Lung (tissue), 17 donors: ENCODE measurements at places on chromosomes 3 and 15. TPM values are rescaled to one million over a fixed set of nuclear protein-coding genes. Genes with fewer than 3 reads are reported as not detected.

DNA sequence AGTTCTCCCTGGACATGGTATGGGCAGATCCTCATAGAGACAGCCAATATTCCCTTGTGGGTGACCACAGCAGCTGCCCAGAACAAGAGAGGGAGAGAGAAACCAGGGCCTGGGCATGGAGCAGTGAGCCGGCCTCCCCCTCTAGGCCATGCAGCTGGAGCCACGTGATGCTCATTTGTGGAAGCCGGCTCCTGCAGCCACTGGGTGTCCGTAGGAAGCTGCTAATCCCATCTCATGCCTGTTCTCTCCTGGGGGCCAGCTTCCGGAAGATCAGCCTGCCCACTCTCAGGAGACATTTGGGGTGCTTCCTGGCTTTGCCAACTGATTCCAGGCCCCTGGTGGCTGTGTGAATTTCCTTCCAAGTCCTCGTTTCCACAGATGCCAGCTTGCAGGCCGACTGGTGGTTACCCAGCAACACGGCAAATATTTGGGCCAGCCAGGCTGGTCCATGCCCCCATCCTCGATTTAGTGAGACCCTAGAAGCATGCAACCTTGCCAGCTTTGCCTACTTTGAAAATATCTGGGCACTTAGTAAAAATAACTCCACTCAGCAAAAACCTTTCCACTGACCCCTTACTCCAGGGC lies 55.3 kb downstream of the LINGO1 start:
- peak; percentile 34 for DNase-seq
- H3K27me3 ChIP-seq, result no peaks in the 10 kb centered on the region
- no peak overlapping the region for H3K4me3 ChIP-seq

GRCh38 chr15:77457191-77457904 lies 36.7 kb downstream of the HMG20A start:
- H3K4me3 ChIP-seq, result no peak overlapping the region
- DNase-seq, result peak; percentile 36
- no peak overlapping the region for H3K27ac ChIP-seq
- no peaks in the 10 kb centered on the region for H3K27me3 ChIP-seq
- H3K4me1 ChIP-seq, result peaks cover 38% of the 10 kb centered on the region

DNA sequence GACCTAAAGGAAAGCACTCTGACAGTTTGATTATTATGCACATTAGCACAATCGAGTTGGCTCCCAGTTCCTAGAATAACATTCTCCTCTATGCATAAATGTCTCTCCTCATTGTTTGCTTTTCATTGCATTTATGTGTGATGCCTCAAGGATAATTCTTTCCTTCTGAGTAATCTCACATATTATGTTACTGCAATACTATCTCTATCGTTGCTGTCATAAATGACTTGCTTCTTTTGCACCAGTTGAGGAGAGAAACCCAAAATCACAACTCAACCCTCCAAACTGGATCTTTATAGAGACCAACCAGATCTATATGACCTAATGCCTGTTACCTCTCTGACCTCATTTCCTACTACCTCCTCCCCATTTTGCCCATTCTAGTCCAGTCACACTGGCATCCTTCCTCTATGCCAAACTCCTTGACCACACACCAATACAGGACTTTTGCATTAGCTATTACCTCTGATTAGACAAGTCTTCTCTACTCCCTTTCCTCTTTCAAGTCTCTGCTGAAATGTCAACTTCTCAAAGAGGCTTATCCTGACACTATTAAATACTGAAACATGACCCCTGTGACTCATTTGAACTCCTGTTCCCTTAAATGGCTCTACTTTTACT lies 1026.0 kb downstream of the TUSC7 start:
- H3K27me3 ChIP-seq, result no peaks in the 10 kb centered on the region
- no peak overlapping the region for H3K27ac ChIP-seq
- H3K4me3 ChIP-seq, result no peak overlapping the region
- no peaks in the 10 kb centered on the region for H3K36me3 ChIP-seq
- peak; percentile 35 for DNase-seq
- H3K4me1 ChIP-seq, result peaks cover 7% of the 10 kb centered on the region

GRCh38 chr3:99505646-99506269 lies 132.6 kb upstream of the COL8A1 start:
- no peaks in the 10 kb centered on the region for H3K27me3 ChIP-seq
- no peak overlapping the region for H3K4me3 ChIP-seq
- no peak for DNase-seq
- no peak overlapping the region for H3K27ac ChIP-seq
- no peaks in the 10 kb centered on the region for H3K36me3 ChIP-seq
- no peaks in the 10 kb centered on the region for H3K4me1 ChIP-seq

DNA sequence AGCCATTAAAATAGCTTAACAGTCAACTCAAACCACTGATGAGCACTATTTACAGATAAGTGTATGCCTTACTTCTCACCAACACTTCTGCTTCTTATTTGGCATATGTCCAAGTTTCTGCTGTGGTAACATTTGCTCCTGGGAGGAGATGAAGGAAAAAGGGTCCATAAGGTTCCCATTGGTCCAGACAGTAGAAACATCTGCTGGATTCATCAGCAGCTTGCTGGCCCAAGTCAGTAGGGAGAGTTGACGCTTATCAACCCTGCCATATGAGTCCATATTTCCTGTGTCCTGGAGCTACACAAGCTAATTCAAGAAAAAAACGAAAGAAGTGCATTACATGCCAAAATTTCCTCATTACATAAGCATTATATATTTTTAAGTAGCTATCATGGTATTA lies 824.5 kb downstream of the CADM2 start:
- no peak overlapping the region for H3K27ac ChIP-seq
- peaks cover 5% of the 10 kb centered on the region for H3K4me1 ChIP-seq
- DNase-seq, result peak; percentile 85
- no peaks in the 10 kb centered on the region for H3K36me3 ChIP-seq
- H3K27me3 ChIP-seq, result no peaks in the 10 kb centered on the region

DNA sequence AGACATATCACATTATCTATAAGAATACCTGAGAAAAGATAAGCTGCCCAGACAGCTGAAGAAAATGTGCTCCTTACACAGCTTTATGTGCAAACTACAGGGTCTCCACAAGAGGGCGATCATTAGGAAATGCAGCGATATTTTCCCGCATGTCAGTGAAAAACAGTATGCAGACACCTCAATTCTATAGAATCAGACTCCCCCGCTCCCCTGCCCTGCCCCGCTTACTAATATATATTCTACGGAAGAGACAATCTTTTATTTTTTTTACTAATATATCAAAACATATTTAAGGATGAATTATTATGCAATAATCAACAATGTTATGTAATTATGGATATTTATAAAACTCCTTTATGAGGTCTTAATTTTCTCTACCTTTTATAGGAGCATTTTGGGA lies 681.3 kb downstream of the ROBO1 start:
- H3K27me3 ChIP-seq, result no peaks in the 10 kb centered on the region
- DNase-seq, result peak; percentile 79
- H3K4me3 ChIP-seq, result no peak overlapping the region
- H3K36me3 ChIP-seq, result no peaks in the 10 kb centered on the region

GRCh38 chr3:6168256-6168655 lies 692.7 kb upstream of the GRM7 start:
- H3K4me1 ChIP-seq, result no peaks in the 10 kb centered on the region
- no peak for DNase-seq
- H3K4me3 ChIP-seq, result no peak overlapping the region
- no peaks in the 10 kb centered on the region for H3K36me3 ChIP-seq
- H3K27ac ChIP-seq, result no peak overlapping the region

DNA sequence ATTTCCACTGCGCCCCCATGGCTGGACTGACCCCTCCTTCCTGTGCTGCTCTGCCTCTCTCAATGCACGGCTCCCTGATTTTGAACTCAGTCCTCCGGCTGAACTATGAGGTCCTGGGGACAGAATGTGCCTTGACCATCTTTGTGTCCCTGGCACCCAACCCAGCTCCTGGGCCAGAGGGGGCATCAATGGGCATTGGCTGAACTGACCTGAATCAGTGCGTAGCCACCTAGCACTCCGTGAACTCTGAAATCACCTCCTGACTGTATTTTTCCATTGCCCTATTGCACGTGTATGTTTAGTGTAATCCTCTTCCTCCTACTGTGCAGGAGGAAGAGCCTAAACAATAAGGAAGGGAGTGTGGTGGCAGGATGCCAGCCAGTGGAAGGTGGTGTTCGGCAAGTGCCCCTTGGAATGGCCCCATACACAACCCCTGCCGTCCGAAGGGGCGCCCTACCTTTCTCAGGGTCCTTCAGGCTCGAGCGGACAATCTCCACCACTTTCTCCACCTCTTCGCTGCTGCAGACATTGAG lies 33.5 kb downstream of the BDH1 start:
- peaks cover 17% of the 10 kb centered on the region for H3K4me1 ChIP-seq
- H3K27me3 ChIP-seq, result no peaks in the 10 kb centered on the region
- H3K36me3 ChIP-seq, result no peaks in the 10 kb centered on the region
- no peak overlapping the region for H3K4me3 ChIP-seq

DNA sequence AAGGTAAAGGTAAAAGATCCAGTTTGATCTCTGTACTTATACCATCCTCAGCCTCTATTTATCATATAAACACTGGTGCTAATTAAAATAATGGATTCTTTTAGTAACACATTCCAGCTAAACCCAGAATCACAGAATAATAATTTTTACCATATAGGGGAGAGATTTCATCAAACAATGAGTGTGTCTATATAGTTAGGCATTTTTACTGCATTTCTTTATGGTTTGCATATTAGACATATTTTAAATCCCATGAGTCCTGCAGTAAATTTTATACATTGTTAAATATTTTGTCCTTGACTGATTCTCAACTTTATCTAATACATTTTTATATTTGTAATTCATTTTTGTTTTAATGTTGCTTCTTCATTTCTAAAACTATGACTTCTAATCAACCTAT lies 323.7 kb upstream of the AGTR1 start:
- H3K4me1 ChIP-seq, result no peaks in the 10 kb centered on the region
- H3K27ac ChIP-seq, result no peak overlapping the region
- H3K4me3 ChIP-seq, result no peak overlapping the region
- DNase-seq, result no peak

DNA sequence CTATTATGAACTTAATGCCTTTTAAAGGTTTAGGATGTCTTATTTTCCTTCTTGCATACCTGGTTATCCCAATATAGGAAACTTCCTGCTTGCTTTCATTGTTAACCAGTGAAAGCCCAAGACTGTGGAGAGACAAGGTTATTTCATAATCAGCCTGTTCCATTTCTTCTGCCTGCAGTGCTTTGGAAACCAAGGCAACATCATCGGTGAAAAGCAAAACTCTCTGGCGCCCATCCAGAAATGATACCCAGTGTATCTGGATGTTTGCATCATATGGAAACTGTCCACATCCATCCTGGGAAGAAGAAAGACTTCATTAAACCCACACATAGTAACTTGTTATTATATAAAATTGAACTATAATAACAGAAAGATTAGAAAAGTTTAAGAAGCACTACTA lies 170.1 kb downstream of the VPS13C start:
- no peak for DNase-seq
- H3K36me3 ChIP-seq, result peaks cover 10% of the 10 kb centered on the region
- no peak overlapping the region for H3K4me3 ChIP-seq
- H3K27ac ChIP-seq, result no peak overlapping the region
- no peaks in the 10 kb centered on the region for H3K4me1 ChIP-seq
- H3K27me3 ChIP-seq, result no peaks in the 10 kb centered on the region

GRCh38 chr15:38176155-38176554 lies 76.5 kb upstream of the SPRED1 start:
- no peak overlapping the region for H3K4me3 ChIP-seq
- no peaks in the 10 kb centered on the region for H3K36me3 ChIP-seq
- no peaks in the 10 kb centered on the region for H3K27me3 ChIP-seq
- DNase-seq, result no peak
- no peaks in the 10 kb centered on the region for H3K4me1 ChIP-seq

DNA sequence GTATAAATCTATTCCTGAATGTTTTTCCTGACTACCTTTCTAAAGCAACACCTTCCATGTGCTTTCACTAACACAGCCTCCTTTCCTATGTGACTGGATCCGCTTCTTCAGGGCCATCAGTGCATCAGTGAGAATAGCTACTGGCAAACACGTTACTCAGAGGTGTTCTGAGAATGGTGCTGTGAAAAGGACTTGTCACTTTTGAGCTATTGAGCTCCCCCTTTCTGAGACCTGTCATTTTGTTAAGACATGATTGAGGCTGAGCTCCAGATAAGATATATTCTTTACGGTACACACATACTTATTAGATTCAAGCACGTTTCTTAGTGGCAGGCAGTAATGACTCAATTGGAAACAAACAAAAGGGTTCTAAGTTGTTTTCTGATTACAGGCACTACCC lies 45.0 kb upstream of the ADCY5 start:
- no peak overlapping the region for H3K4me3 ChIP-seq
- peaks cover 21% of the 10 kb centered on the region for H3K36me3 ChIP-seq
- H3K4me1 ChIP-seq, result no peaks in the 10 kb centered on the region
- H3K27me3 ChIP-seq, result no peaks in the 10 kb centered on the region

- no peaks in the 10 kb centered on the region for H3K36me3 ChIP-seq
- H3K4me3 ChIP-seq, result no peak overlapping the region
- H3K27me3 ChIP-seq, result no peaks in the 10 kb centered on the region
- H3K4me1 ChIP-seq, result no peaks in the 10 kb centered on the region
- peak overlapping the region; percentile 13 for H3K27ac ChIP-seq
- DNase-seq, result no peak
Measured at GRCh38 chr3:69494185-69494584, 108.3 kb upstream of the FRMD4B start.

DNA sequence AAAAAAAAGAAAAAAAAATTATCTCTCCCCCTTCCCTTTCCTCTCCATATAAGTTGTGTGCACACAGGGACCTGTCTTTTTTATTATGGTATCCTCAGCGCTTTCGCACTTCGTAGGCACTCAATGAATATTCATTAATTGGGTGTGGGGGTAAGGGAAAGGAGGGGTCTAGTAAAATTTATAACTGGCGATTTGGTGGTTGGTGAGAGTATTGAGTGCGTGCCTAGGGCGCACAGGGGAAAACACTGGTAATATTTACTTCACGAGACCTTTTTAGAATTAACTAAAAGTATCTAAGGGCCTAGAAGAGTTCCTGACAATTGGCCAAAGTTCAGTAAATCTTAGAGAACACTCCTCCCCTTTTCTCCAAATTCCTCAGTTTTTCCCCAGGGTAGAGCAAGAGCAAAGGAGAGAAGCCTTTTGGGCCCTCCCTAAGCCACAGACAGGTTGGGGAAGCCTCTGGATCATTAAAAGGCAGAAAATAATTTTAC lies 25.7 kb downstream of the TYRO3 start:
- H3K27ac ChIP-seq, result no peak overlapping the region
- H3K4me1 ChIP-seq, result peaks cover 13% of the 10 kb centered on the region
- no peaks in the 10 kb centered on the region for H3K27me3 ChIP-seq
- H3K4me3 ChIP-seq, result no peak overlapping the region
- DNase-seq, result no peak

DNA sequence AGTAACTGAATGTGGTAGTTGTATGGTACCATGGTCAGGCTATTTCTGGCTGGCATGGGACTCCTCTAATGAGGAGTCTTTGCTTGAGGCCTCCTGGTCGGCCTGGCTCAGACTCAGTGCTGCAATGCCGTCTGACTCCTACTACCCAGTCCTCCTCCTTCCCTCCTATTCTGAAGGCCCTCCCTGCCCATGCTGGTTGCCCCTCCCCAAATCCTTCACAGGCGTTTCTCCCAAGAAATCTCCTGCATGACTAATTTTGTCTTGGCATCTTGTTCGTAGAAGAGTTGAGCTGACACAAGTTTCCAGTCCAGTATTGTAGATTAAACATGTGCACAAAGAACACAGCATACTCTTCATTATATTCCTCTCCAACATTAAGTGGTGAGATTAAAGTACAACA lies 115.5 kb downstream of the NFKBIZ start:
- H3K27me3 ChIP-seq, result no peaks in the 10 kb centered on the region
- H3K4me1 ChIP-seq, result no peaks in the 10 kb centered on the region
- H3K4me3 ChIP-seq, result no peak overlapping the region
- peak; percentile 49 for DNase-seq
- H3K27ac ChIP-seq, result no peak overlapping the region
- no peaks in the 10 kb centered on the region for H3K36me3 ChIP-seq

Gene HYAL3
- total RNA-seq, result 1.4 TPM

Gene PHLDB2
- 58.1 TPM for total RNA-seq

Gene WDR93
- 3.8 TPM for total RNA-seq

Gene PARP14
- total RNA-seq, result 118 TPM

Gene POC1A
- 3.9 TPM for total RNA-seq

Gene COMMD4
- 80.7 TPM for total RNA-seq

Gene NPTN
- total RNA-seq, result 123 TPM

Gene SLC51B
- 0.85 TPM for total RNA-seq

Gene RGMA
- total RNA-seq, result 6.6 TPM
